Mucosa of descending colon (tissue), 3 donors: ENCODE measurements at places on chromosomes 1 and 21. TPM values are rescaled to one million over a fixed set of nuclear protein-coding genes. Genes with fewer than 3 reads are reported as not detected.

- no peak for DNase-seq
These were observed 477.9 kb downstream of the LMO4 start for GRCh38 chr1:87806379-87807094.

DNA sequence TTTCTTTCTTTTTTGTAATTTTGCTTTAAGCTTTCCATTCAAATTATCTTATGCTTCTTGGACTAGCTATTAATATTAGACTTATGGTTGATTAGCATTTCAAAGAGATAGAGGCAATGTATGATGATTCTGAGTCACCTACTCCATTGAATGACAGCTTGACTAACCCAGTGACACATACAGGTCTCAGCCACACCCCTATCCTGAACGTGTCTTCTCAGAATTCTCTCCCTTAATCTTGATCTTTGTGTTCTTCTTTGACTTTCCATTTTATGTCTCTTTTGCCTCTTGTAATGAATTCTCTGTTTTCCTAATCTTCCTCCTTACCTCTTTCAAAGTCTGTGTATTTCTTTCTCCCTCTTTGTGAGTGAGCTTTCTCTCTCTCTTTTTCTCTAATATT is 241.1 kb downstream of the PDE4B start:
- DNase-seq, result no peak

The TRIM46 gene
- total RNA-seq, result 0.39 TPM

DNA sequence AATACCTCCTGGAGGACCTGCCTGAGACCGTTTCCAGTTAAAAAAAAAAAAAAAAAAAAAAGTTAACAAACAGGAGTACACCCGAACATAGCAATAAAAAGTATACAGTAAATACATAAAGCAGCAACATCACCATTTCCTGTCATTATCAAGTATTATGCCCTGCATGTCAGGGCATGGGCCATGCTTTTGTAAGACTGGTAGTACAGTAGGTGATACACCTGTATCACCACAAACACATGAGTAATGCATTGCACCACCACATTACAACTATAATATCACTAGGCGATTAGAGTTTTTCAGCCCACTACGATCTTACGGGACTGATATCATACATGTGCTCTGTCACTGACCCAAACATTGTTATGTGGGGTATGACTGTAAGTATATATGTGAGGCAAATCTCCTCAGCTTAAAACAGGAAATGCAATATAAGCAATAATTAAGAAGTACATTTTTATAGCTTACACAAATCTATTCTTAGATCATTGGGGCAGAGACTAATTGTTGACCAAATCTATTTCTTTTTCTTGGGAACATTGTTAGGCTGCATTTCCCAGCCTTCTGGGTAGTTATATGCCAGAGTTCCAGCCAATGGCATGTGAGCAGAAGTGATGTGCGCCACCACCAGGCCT is 98.1 kb downstream of the PLD5 start:
- no peak for DNase-seq

The TSPAN1 gene
- 723 TPM for total RNA-seq

- DNase-seq, result no peak
These were observed 26.9 kb upstream of the CCN1 start for GRCh38 chr1:85553416-85554335.

DNA sequence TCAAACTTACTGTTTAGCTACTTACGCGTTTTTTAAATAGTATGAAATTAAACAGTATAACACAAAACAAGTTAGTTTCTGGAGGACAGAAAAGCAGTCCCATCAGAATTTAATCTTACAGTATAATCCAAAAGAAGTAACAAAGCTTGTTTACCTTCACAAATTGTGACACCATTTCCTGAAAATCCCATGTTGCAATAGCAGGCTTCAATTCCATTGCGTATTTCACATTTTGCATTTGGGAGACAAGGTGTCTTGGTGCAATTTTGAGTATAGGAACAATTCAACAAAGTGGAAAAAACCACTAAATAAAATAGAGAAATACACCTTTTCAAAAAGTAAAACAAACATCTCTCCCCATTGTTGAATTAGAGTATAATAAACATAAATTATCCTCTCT is 1.6 kb downstream of the ADGRL4 start:
- DNase-seq, result no peak

GRCh38 chr1:222924136-222924706 is 109.4 kb downstream of the DISP1 start:
- no peak for DNase-seq

The CFHR5 gene
- total RNA-seq, result not detected

- no peak for DNase-seq
These were observed 19.9 kb upstream of the EDN2 start for GRCh38 chr1:41504114-41505035.

- no peak for DNase-seq
These were observed 31.3 kb upstream of the ANGPTL7 start for GRCh38 chr1:11157867-11158266.

The SLAMF1 gene
- 1.1 TPM for total RNA-seq

DNA sequence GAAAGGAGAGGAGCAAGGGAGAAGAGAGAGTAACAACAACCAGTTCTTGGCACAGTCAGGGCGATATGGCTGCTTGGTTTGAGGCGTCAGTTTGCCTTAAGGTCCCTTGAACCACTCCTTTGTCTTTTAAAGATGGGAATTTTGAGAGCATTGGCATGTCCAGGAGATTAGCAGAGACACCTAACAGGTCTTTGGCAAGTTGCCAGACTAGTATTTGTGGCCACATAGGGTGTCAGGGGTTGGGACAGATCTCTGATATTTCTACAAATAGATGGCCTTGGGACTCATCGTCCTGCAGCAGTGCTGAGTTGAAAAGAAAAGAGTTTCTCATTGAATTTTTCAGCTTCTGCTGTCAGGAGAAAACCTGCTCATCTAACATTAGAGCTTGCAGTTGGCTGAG is 55.3 kb upstream of the KCND3 start:
- no peak for DNase-seq

DNA sequence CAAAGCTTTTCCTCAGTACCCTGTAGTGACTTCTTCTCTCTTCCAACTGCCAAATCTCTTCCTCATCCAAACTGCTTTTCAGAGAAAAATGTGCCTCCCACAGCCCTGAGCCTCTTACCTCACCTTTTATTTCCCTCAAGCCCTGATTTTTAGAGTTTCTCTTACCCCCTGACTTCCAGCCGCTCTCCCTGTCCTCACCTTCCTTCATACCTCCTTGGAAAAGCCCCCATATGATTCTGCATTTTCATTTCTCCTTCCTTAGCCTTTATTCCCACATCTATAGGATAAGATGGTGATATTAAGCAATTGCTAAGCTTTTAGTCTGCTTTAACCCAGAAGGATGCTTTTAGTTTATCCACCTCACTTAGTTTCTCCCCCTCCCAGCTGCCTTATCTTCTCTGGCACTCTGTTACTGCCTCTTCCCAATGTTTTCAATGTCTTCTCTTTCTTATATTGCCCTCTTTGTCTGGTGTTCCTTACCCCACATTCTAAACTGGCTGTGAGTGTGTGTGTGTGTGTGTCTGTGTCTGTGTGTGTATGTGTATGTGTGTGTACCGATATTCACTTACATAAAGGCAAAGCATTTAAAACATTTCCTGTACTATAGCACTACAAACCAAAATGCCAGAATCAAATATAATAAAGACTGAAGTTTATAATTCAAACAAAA is at the start of gene CD1B:
CD1B (minus strand) TSS at position 51 of the 670 bp plus-strand sequence. CDS start 108 bp downstream, outside the sequence.
- DNase-seq, result no peak

DNA sequence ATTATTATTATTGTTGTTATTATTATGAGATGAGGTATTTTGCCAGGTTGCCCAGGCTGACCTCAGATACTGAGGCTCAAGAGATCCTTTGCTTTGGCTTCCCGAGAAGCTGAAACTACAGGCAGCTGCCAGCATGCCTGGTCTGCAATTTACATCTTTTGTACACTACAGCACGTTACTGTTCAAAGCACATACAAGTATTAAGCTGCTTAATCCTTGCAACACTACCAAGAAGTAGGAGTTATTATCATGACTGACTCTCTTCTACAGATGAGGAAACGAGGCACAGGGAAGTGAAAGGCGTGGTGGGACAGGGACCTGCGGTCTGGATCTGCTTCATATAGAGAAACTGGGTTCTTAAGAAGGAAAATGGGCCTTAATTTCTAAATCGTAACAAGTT is 11.6 kb downstream of the ERG start:
- DNase-seq, result no peak

GRCh38 chr1:108750476-108751181 is 4.2 kb downstream of the STXBP3 start:
- DNase-seq, result no peak

DNA sequence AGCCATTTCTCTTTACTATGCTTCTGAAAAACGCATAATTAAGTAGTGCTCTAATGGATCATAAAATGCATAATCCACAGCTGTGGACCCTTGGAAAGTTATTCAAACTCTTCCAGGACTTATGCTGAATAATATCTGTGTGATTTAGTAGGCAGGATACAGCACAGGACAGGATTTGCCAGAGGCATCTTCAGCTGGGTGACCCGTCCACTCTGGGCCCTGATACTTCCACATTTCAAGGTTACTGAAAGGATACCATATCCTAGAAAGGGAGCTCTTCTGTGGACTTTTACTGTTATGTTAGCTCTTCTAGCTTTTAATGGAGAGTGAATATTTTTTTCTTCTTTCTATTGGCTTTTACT is 49.6 kb downstream of the MAP10 start:
- DNase-seq, result no peak

The ATP5PB gene
- 427 TPM for total RNA-seq

The LPAR3 gene
- 2.5 TPM for total RNA-seq

- peak; percentile 1 for DNase-seq
These were observed 26.9 kb downstream of the OR6Y1 start for GRCh38 chr1:158527190-158527815.
